Activated CD8-positive, alpha-beta memory T cell treated with anti-CD3 and anti-CD28 coated beads for 48 hours (primary cell): ENCODE measurements at places on chromosomes 7 and 10.

DNA sequence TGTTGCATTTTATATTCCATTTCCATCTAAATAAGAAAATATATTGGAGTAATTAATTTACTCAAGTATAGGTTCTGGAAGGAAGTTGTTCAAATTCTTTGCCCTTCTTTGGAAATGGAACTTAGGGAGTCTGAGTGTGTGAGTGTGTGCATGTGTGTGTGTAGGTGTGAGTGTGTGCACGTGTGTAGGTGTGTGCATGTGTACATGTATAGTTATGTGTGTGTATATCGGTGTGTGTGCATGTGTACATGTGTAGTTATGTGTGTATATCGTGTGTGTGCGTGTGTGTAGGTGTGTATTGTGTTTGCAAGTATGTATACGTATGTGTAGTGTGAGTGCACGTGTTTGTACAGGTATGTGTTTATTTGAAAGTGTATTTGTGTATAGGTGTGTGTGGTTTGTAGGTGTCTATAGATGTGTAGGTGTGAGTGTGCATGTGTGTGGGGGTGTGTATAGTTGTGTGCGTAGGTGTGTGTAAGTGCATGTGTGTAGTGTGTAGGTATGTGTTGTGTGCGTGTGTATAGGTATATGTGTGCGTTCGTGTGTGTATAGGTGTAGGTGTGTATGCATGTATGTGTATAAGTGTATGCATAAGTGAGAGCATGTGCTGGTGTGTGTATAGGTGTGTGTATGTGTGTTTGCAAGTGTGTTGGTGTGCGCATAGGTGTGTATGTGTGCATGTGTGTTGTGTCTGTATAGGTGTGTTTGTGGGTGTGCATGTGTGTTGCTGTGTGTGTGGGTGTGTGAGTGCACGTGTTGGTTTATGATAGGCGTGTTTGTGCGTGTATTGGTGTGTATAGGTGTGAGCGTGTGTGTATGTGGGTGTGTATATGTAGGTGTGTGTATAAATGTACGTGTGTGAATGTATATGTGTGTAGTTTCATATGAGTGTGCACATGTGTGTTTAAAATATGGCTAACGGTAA is 266.2 kb downstream of the CAMK1D start:
- no peak for DNase-seq

DNA sequence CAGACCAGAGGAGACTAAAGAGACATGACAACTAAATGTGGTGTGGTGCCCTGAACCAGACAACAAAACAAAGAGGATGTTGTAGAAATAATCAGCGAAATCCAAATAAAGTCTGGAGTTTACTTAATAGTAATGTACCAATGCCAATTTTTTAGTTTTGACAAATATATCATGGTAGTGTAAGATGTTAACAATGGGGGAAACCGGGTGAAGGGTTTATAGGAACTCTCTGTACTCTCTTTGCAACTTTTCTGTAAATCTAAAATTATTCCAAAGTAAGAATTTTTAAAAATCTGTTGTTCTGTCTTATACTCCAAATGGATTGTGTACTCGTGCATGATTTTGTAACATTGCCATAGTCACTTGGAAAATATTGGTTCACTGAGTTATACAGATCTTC is 129.3 kb downstream of the CNNM2 start:
- no peak for DNase-seq

DNA sequence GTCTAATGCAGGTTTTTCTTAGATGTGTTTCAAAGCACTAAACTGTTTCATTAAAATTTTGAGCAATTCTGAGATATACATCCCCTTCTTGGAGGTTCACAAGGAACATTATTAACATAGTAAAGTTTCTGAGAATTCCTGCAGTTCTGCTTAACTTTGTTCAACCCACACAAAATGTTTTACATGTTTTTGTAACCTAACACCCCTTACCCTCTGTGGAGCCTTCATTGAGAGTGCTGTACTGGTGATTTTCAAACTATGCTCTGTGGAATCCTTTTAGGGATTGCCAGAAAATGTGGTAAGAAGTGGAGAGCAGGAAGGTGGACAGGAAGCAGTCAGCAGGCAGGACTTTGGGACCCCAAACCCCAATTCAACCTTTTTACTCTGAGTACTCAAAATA is 53.6 kb upstream of the ABCB5 start:
- no peak for DNase-seq

DNA sequence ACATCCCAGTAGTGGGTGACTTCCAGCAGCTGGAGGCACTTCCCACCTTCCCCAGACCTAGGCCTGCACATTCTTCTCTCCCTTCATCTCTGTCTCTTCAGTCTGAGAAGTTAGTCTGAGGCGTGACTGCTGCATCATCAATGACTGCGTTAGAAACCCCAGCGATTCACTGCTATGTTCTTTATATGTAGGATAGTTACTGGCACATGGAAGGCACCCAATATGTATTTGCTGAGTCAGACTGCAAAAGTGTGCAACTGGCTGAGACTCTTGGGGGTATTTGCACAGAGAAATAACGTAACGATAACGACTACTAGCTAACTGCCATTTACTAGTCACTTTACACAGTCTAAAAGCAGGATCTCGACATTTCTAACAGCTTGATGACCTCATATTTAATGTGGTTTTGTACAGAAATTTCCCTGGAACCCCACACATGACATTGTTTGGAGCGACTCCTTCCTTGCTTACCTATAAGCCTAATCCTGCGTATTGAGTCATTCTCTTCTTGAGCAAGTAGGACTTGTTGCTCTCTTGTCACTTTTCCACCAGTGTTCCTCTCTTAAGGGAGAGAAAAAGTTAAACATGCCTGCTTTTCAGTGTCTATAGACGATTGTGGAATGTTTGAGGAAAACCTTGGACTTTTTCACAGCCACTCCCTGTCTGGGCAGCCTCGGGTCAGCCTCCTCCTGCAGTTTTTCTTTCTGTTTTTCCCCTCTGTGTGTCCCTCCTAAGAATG is 45.5 kb downstream of the THNSL1 start:
- no peak for DNase-seq

GRCh38 chr10:74174521-74174920 is 23.5 kb downstream of the ADK start:
- no peak for DNase-seq

GRCh38 chr7:28177836-28178235 is 2.8 kb downstream of the JAZF1 start:
- no peak for DNase-seq
